ENCODE measurements at places on chromosomes 5 and 9. TPM values are rescaled to one million over a fixed set of nuclear protein-coding genes. Genes with fewer than 3 reads are reported as not detected.

Gene PCDHGA6
- 0.07 TPM for total RNA-seq

Gene CYLC2
- not detected for total RNA-seq

Gene STC2
- total RNA-seq: 27.8 TPM

Gene TAF11L10
- total RNA-seq: not detected

Gene NR4A3
- total RNA-seq: 3.8 TPM

Gene SLC34A1
- total RNA-seq: not detected

Gene PCDHGB6
- not detected for total RNA-seq

Gene IGIP
- 1.4 TPM for total RNA-seq

Gene SCGB3A1
- total RNA-seq: not detected

Gene TLE4
- total RNA-seq: 13.1 TPM

Gene CDX1
- total RNA-seq: not detected

Gene FAM78A
- 24.7 TPM for total RNA-seq

Gene ASS1
- 12.4 TPM for total RNA-seq

Gene ADAMTSL2
- 0.14 TPM for total RNA-seq

Gene EXOSC2
- total RNA-seq: 72.6 TPM

Data from activated naive CD4-positive, alpha-beta T cell treated with anti-CD3 and anti-CD28 coated beads for 36 hours (primary cell).